ENCODE measurements at places on chromosomes 5 and 9. TPM values are rescaled to one million over a fixed set of nuclear protein-coding genes. Genes with fewer than 3 reads are reported as not detected.

DNA sequence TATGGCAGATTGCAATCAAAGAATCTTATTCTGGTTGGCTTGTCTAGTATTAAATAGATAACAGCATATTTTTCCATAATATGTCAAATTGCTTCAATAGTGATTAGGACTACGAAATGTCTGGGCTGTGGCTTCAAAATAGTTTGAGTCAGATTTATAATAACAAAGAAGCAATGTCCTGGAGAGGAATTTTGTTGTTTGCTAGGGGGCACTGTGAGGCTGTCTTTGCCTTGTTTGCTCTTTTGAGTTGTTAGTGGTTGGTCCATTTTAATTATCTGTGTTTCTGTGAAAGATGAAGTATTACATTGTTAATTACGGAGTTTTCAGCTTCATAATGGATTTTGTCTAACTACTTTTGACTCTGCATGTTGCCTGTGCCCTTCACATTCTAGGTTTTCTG, 713.6 kb downstream of the TLE4 start:
- no peak for DNase-seq

LCN1 gene
- not detected for total RNA-seq

IFNB1 gene
- total RNA-seq = not detected

- DNase-seq = peak; percentile 54
Observed at GRCh38 chr5:9515436-9515835, 30.4 kb downstream of the SEMA5A start.

DNA sequence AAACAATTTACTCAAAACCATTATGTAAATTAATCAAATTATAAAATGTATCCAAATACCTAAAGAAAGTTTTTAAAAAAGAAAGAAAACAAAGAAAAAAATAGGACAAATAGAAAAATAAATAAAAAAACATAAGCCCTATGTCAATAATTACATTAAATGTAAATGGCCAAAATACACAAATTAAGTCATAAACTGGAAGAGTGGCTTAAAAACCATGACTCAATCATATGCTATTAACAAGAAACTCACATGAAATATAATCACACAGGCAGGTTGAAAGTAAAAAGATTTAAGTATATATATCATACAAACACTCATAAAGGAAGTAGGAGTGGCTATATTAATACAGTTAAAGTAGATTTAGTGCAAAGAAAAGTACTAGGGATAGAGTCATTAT, 95.3 kb downstream of the PRELID2 start:
- DNase-seq = no peak

DNA sequence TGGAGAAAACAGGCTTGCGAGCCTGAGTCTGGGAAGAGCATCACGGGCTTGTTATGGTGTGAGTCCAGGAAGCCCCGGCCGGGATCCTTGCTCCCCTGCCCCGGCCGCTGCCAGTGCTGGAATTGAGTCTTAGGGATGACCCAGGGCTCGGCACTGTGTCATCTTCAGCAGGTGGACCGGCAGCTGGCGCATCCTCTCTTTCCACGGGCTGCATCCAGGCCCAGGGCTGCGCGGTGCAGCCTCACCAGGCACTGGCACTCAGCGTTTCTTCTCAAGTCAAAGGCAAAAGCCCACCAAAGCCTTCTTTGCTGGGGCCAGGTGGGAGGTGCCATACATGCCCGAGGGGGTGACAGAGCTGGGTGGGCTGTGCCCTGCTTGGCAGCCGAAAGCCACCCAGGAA, 46.6 kb downstream of the COL5A1 start:
- DNase-seq = no peak

LCNL1 gene
- total RNA-seq = 6.4 TPM

- no peak for DNase-seq
Observed at GRCh38 chr5:66230551-66230950, 86.5 kb downstream of the SREK1 start.

DNA sequence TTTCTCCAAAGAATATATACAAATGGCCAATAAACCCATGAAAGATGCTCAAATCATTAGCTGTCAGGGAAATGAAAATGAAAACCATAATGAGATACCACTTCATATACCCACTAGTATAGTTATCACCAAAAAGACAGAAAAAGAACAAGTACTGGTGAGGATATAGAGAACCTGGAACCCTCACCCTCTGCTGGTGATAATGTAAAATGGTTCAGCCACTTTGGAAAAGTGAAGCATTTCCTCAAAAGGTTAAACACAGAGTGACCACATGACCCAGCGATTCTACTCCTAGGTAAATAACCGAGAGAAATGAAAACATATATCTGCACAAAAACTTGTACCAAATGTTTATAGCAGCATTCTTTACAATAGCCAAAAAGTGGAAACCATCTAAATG, 72.0 kb downstream of the HSD17B3 start:
- DNase-seq = no peak

DNA sequence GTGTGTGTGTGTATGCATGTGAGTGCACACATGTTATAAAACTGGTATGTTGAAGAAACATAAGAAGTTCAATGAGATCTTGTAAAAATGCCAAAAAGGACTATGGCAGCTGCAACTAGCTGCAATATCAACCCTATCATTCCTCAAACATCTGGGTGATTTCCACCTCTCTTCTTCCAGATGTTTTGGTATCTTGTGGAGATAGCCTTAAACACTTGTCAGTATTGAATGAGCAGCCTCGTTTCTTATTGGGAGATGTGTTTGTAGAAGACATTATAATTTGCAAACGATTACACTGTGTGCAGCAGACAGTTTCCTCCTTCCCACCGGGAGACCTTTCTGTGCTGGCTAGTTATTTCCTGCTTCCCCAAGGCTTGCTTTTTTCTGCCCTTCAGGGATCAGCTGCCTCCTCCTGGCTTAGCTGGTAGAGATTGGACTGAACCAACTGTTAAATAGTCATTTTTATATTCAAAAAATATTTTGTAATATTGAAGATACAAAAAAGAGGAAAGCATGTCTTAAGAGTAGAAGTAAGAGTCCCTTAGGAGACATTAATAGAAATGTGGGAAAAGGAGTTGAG, 168.4 kb upstream of the MPDZ start:
- no peak for DNase-seq

PFN3 gene
- total RNA-seq = not detected

- DNase-seq = no peak
Observed at GRCh38 chr5:78542321-78542840, 106.2 kb downstream of the LHFPL2 start.

DNA sequence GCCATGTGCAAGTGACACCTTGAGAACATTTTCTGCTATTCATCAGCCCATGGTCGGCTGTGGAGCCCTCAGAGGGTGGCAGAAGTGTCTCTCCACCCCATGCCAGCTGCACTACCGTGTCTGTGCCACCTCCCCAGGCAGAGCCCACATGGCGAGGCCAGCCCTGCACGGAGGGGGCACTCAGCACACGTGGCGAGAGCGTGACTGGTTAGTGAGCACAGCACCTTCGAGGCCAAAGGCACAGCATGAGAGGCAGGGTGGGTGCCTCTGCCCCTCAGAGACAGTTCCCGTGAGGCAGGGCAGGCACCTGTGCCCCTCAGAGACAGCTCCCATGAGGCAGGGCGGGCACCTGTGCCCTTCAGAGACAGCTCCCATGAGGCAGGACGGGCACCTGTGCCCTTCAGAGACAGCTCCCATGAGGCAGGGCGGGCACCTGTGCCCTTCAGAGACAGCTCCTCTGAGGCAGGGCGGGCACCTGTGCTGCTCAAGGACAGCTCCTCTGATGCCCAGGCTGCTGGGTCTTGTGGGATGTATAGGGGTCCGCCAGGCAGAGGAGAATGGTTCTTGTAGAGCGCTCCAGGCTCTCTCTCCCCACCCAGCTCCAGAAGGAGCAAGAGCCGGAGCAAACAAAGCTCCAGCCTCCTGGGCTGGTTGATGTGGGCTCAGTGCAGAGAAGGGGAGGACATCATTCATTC, 179.8 kb upstream of the PPP1R26 start:
- no peak for DNase-seq

DNA sequence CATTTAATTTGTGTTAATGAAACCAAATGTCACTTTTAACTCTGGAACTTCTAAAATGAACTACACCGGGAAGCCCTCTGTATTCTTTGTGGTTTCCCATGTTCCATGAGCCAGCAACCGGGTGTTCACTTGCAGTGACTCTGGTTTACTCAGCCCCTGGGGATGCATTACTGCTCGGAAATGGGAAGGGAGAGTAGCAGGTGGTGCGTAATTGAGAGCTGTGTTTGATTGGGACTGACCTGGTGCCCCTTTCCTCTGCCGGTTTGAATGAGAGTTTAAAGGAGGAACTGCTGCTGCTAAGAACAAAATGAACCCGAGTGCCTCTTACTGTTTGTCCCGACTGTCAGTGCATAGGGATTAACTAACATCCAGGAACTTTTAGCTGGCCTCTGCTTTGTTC, 100.1 kb upstream of the DHFR start:
- no peak for DNase-seq

- DNase-seq = no peak
Observed at GRCh38 chr9:135979547-135980166, 18.5 kb upstream of the UBAC1 start.

- no peak for DNase-seq
Observed at GRCh38 chr5:136615251-136616119, 250.1 kb upstream of the TRPC7 start.

DNA sequence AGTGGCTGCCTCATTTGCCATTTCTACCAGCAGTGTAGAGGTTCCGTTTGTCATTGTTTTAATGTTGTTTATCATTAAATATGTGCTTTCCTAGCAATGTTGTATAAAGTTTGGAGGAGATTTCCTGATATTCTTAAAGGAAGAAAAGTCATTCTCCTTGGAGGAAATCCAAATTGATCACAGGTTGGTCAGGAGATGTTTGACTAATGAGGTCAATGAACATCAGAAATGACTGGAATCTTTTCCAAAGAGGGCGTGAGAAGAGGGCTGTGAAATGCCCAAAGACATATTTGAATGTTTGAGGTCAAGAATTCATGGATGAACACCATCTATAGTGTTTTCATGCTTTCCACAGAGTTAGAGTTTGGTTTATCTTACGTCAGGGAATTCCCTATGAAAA, 471.3 kb downstream of the MAT2B start:
- DNase-seq = no peak

DNA sequence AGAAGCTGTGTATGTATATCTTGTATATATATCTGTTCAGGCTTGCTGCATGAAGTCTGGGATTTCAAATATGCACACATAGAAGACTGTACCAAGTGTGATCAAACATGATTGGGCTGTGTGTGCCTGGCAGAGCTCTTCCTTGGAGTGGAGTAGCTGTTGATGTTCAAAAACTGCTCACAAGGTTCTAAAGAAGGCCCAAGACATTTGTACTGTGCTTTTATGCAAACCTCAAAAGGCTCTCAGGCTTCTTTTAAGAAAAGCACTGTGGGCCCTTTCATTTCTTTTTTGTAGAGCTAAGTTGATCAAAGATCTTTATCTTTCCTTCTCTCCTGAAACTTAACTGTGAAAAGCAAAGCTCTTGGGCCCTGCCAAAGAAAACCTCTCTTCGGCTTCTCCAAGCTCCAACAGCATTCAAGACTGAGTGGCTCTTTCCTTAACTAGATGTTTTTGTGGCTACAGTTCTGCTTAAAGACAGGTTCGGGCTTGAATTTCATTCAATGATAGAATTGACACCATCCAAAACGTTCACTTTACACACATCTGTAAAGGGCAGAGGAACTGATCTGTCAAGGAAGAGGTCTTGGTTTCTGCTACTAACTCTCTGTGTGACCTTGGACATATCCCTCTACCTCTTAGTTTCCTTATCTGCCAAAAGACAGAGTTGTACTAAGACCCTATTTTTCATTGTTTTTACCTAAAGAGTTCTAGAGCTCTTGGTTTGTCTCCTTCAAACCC, 105.8 kb upstream of the IL6ST start:
- DNase-seq = no peak

DNA sequence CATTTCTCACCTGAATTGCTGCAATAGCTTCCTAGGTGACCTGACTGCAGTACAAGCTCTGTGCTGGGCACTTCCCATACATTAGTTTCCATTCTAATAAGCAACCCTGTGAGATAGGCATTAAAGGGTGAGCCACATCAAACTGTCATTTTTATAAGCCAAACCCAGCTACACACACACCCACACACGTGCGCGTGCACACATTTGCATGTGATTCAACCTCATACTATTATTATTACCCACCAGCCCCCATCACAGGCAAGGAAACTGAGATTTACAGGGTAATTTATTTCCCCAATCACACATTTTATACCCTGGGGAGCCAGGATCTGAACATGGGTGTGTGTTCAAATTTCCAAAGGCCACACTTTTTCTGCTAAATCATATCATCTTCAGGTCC, 93.6 kb downstream of the TTLL11 start:
- DNase-seq = no peak

DNA sequence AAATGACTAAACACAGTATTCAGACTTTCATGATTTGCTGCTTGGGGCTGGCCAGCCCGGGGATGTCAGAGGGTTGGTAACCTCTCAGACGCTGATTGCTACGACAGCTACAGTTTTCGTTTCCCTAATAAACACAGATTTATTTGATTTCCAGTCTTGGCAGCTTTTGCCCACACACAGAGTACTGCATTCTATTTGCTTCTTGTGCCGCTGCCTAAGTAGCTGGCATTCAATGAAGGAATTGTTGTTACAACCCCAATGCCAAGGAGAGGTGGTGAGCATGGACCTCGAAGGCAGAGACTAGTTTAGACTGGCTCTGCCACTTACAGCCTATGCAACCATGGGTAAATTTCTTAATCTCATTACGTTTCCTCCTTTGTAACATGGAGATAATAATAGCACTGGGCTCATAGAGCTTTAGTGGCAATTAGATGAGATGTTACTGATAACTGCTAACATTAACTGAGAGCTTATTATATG, 247.1 kb upstream of the PANK3 start:
- no peak for DNase-seq

LHX3 gene
- total RNA-seq = not detected

GRCh38 chr5:14850419-14851049, 21.0 kb downstream of the ANKH start:
- DNase-seq = no peak

IFNA21 gene
- not detected for total RNA-seq

DOCK8 gene
- total RNA-seq = 14.9 TPM

- DNase-seq = peak; percentile 70
Observed at GRCh38 chr5:172820046-172820767, 13.8 kb upstream of the ERGIC1 start.

KIF24 gene
- 0.59 TPM for total RNA-seq

All from left cardiac atrium (tissue), 4 donors.